ENCODE measurements at places on chromosomes 11 and 22. TPM values are rescaled to one million over a fixed set of nuclear protein-coding genes. Genes with fewer than 3 reads are reported as not detected.

IFITM1 gene
- polyA plus RNA-seq: 248 TPM

GRCh38 chr22:42065438-42066125, 5.0 kb downstream of the NAGA start:
- DNase-seq: no peak

DNA sequence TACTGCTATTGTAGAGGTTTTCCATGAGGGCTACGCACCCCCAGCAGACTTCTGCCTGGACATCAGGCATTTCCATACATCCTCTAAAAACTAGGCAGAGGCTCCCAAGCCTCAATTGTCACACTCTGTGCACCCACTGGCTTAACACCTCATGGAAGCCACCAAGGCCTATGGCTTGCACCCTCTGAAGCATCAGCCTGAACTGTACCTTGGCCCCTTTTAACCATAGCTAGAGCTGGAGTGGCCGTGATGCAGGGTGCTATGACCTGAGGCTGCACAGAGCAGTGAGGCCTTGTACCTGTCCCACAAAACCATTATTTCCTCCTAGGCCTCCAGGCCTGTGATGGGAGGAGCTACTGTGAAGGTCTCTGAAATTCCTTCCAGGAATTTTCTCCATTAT, 33.9 kb downstream of the AAMDC start:
- DNase-seq: no peak

BRSK2 gene
- 0.43 TPM for polyA plus RNA-seq

DNA sequence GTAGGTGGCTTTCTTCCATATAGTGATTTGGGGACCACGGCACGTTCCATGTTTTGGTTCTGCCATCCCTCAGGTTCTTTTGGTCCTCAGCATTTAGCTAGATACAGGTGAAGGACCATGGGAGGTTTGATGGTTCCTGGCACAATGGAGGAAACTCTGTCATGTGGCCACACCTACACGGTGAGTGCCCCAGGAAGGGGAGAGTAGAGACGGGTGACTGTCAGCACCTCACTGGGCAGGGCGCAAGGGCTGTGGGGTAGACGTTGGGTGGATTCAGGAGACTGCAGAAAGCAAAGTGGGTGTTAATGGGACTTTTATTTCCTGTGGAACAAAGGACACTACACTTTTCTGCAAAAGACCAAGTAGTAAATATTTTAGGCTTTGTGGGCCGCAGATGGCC, 73.4 kb downstream of the PPP6R3 start:
- no peak for DNase-seq
